Activated B cell treated with CpG ODN at 0.5 μM for 24 hours (primary cell): ENCODE measurements at places on chromosomes 6 and 20. TPM values are rescaled to one million over a fixed set of nuclear protein-coding genes. Genes with fewer than 3 reads are reported as not detected.

Gene FAM217A
- not detected in 2 replicates for total RNA-seq

GRCh38 chr6:136609873-136610706 is 59.9 kb upstream of the MAP7 start:
- DNase-seq, result no peak

- no peak for DNase-seq
Measured at GRCh38 chr20:37571033-37571432, 43.4 kb upstream of the BLCAP start.

DNA sequence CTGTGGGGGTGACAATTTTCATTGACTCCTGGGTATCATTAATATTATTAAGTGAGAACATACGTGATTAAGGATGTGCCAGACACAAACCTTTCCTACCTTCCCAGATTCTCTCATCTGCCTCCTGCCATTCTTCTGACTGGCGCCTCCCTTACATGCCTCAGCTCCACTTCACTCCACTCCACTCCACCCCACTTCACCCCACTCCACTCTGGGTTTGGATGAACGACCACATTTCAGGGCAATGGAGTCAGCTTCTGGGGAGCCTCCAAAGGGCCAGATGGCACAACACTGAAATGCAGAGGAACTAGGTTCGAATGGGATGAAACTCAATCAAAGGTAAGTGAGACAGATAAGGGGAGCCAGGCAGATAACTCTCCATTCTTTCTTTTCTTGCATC is 40.5 kb upstream of the LRRC1 start:
- DNase-seq, result no peak

Gene SDCBP2
- 0.51 and 1.2 TPM in 2 replicates for total RNA-seq

DNA sequence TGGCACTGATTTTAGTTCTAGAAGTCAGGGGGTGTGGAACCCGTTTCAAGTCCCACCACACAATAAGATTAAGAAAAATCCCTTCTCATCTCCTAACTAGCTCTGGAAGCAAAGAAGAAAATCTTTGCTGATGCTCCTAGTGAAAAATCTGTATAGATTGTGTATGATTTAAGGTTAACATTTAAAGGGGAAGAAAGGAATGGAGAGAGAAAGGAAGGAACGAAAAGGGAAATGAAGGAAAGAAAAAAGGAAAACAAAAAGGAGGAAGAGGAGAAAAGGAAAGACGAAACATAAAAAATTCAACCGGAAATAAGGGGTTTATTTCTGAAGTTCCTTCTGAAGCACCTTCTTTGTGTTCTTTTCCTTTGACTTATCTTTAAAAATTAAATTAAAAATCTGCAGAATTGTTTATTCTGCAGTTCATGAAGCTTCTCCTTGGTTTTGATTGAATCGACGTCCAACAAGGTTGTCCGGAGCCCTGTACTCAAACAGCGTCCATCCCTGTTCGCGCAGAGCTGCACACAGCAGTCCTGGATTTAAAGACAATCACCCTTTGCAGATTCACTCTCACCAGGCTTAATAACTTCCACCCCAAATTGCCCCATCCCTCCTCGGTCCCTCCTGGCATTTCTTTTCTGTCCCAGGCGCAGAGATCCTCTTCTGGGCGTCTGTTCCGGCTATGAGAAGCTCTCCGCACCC is 1.6 kb upstream of the TFAP2B start:
- no peak for DNase-seq

- no peak for DNase-seq
Measured at GRCh38 chr20:36132802-36133211, 21.7 kb upstream of the EPB41L1 start.

Gene HLA-A
- total RNA-seq, result 1,592 and 1,608 TPM in 2 replicates

GRCh38 chr6:143427109-143427817 is 23.2 kb downstream of the ADAT2 start:
- peak; percentile 44 for DNase-seq

DNA sequence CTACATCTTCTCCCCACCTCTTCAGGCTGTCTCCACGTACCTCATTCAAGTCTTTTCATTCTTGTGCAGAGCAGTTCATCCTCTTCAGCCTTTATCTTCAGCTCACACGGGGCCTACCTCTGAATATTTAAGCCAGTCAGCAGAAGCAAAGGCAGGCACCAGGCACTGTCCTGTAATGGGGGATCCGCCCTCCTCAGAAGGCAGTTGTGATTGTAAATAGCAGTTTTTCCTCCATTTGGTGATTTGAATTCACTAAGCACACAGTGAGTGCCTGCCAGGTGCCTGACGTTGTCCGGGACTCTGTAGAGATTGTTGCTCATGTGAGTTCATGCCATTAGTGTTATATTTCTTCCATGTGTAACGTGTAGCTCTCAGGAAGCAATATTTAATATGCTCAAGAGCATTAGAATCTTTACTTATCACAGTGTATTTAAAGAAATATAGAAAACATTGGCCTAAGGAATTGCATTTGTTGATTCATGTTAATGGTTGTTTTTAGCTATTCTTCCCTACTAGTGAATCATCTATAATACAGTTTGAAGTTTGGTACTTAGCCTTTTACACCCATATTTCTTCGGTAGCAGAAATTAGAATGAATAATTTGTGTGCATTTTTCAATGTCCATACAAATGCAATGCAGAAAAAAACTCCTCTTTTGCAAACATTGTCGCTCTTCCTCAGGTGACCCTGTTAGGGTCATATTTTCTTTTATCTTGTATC is 17.9 kb downstream of the BPHL start:
- no peak for DNase-seq

Gene DST
- 0.49 and 1.3 TPM in 2 replicates for total RNA-seq

Gene RPL10A
- 2,485 and 2,644 TPM in 2 replicates for total RNA-seq

DNA sequence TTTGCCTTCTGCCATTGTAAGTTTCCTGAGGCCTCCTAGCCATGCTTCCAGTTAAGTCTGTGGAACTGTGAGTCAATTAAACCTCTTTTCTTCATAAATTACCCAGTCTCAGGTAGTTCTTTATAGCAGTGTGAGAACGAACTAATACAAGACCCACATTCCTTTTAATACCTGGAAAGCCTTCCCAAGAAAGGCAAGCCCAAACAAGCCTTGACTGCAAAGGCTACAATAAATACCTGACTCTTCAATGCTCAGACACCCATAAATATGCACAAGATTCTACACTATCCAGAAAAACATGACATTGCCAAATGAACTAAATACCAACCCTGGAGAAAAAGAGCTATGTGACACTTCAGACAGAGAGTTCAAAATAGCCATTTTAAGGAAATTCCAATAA is 338.8 kb downstream of the HAO1 start:
- DNase-seq, result no peak

DNA sequence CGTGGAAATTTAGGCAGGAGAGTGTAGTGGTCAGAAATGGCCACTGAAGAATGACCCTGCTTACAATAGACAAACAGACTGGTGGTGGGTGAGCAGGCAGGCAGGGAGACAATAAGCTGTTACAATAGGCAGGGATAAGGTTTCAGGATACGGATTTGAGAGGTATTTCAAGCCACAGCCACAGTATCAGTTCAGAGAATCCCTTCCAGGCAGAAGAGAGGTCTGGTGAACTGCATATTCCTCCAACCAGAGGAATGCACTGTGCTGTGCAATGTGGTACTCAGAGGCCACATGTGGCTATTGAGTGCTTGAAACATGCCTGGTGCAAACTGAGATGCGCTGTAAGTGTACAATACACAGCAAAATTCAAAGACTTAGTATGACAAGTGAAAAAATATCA is 20.6 kb downstream of the RMND1 start:
- no peak for DNase-seq

GRCh38 chr6:35386989-35387388 is 44.6 kb downstream of the PPARD start:
- no peak for DNase-seq

Gene IRF4
- total RNA-seq, result 417 and 426 TPM in 2 replicates

DNA sequence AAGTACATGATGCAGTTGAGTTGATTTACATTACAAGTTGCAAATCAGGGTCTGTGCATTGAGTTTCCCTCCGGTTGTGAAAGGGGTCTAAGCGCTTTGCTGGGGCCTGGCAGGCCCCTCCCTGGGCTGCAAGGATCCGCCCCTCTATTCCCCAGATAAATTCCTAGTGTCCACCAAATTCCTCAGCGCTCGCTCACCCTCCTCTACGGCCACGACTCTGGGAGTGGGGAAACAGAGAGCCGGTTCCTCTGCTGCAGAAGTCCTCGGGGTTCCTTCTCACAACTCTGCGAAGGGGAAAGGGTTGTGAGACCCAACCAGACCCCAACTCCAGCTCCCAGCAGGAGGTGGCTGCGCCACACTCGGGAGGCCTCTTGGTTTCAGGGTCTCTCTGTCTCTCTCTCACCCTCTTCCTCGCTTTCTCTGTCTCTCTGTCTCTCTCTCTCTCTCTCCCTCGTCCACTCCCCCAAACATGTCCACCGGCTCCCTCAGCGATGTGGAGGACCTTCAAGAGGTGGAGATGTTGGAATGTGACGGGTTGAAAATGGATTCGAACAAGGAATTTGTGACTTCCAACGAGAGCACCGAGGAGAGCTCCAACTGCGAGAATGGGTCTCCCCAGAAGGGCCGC is at the start of gene TCF21:
Gene TCF21 (plus strand): TSS at position 185 of the 628 bp plus-strand sequence. CDS start 285 bp downstream, at position 470.
- DNase-seq, result no peak

GRCh38 chr6:143513410-143513809 is 1.9 kb upstream of the FUCA2 start:
- no peak for DNase-seq

GRCh38 chr6:145009711-145010110 is 724.6 kb downstream of the UTRN start:
- no peak for DNase-seq

Gene OR2W1
- not detected in 2 replicates for total RNA-seq

DNA sequence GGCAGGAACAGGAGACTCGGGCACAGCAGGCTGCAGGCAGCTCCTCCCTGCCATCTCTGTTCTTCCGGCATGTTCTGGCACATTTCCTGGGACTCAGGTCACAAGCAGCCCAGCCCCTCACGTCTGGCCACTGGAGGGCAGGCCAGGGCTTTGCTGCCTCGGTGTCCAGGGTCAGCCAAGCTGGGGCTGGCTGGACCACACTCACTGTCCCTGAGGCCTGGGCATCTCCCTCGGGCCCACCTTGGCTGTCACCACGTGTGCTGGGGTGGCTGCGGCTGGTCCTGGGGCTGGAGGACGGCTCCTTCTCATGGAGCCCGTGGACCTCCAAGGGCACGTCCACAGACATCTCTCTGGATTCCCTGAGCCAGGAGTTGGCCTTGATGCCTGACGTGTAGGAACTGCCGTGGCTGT is 18.5 kb downstream of the FRMD1 start:
- DNase-seq, result no peak

GRCh38 chr6:163661272-163661671 is 246.8 kb downstream of the QKI start:
- peak; percentile 21 for DNase-seq

Gene SPTLC3
- not detected in 2 replicates for total RNA-seq

DNA sequence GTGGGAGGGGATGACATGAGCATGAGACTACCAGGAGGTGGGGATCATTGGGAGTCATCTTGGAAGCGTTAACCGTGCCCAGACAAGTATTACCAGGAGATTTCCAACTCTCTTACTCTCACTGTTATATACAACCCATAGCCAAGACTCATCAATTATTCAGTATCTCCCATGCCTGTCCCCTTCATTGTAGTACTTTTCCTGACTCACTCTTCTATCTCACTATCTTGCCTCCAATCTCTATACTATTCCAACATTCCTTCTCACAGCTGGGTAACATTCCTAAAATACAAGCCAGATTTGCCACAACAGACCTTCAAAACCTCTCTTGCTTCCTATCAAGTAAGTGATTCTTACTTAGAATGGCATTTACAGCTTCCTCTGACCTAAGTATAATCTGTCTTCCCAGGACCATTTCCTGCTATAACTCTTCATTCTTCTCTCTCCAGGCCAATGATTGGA is 226.3 kb upstream of the SMLR1 start:
- DNase-seq, result no peak

DNA sequence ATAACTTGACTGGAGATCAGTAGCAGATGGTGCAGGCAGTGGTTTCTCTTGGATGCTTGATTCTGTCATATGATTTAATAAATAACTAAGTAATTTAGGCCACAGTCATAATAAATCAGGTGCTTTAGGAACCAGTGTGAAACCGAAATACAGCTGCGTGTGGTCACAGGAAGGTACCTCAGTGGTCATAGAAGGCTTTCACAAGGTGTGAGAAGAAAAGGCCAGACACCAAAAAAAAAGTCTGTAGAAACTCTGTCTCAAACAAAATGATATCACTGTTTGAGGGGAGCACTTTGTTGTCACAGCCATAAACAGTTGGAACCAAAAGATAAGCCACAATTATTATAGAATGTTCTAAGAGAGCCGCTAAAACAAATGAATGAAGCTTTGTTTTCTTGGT is 56.5 kb downstream of the ARMC2 start:
- DNase-seq, result no peak

GRCh38 chr20:14790771-14791620 is 453.6 kb upstream of the FLRT3 start:
- DNase-seq, result no peak

- DNase-seq, result no peak
Measured at GRCh38 chr20:31930779-31931178, 21.1 kb downstream of the PDRG1 start.
